ENCODE measurements at places on chromosomes 1 and 21. TPM values are rescaled to one million over a fixed set of nuclear protein-coding genes. Genes with fewer than 3 reads are reported as not detected.

TTC39A gene
- total RNA-seq: 2.1 TPM

HNRNPCL2 gene
- total RNA-seq: not detected

OR2T29 gene
- not detected for total RNA-seq

KAZN gene
- 3.7 TPM for total RNA-seq

CD247 gene
- total RNA-seq: 0.52 TPM

PRAMEF7 gene
- not detected for total RNA-seq

APP gene
- 141 TPM for total RNA-seq

UMODL1 gene
- total RNA-seq: not detected

ALPL gene
- total RNA-seq: 1.0 TPM

SLC27A3 gene
- 16.7 TPM for total RNA-seq

SDC3 gene
- 8.9 TPM for total RNA-seq

CCDC27 gene
- not detected for total RNA-seq
